Stimulated activated CD8-positive, alpha-beta memory T cell treated with anti-CD3 and anti-CD28 coated beads, Interleukin-7, amount 100 ng/mL, for 1 hour (primary cell): ENCODE measurements at places on chromosomes 1 and 21.
A peak's percentile ranks its signal among the peaks of the same experiment; 100 is the strongest.

DNA sequence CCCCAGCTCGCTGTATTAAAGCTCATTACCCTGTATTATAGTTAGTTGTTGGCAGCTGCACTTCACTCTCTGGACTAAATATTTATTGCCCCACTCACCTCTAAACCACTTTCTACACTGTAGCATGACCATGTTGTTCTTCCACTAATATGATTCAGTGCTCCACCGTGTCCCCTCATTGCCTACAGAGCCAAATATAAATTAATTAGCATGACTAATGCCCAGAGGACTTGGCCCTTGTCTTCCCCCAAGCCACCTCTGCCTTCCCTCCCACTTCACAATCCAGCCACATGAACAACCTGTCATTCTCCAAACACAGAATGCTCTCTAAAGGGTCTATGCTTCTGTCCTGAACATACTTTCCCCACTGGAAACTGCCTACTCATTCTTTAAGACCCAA, 276.5 kb downstream of the PLPP3 start:
- DNase-seq = no peak

- DNase-seq = no peak
Observed at GRCh38 chr1:155191904-155192303, 15.8 kb downstream of the THBS3 start.

GRCh38 chr21:35084869-35085268, 35.8 kb upstream of the RUNX1 start:
- DNase-seq = no peak

DNA sequence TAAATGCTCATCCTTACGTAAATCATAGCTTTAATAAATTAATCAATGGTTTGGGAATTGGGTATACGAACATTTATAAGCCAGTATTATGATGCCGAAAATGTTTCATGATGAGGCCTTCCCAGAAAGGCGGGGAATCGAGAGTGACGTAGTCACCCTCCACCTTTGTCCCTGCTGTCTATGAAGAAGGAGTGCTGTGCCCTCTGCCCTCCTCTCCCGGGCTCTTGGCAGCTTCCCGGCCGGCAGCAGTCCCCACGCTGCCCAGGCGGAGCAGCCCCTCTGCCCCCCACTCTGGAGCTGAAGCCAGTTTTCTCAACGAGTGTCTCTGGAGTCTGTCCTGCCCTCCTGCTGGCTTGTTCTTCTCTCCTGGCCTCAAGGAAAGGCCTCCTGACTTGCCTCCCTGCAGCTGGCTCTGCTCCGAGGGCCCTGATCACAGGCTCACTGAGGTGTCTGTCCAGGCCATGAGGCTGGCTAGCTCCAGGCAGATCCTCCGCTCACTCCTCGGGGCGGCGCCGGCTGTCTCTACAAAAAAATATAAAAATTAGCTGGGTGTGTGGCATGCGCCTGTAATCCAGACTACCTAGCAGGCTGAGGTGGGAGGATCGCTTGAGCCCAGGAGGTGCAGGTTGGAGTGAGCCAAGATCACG, 150.7 kb upstream of the COL6A1 start:
- DNase-seq = no peak

DNA sequence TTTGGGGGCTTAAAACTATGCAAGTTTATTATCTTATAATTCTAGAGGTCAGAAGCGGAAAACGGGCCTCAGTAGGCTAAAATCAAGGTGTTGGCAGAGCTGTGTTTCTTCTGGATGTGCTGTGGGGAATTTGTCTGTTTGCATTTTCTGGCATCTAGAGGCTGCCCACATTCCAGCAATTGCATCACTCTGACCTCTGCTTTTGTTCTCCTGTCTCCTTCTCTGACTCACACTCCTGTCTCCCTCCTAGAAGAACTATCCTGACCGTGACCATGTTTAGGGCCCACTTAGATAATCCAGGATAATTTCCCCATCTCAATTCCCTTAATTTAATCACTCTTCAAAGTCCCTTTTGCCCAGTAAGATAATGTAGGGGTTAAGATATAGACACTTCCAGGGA, 127.4 kb upstream of the DEPDC1 start:
- no peak for DNase-seq

DNA sequence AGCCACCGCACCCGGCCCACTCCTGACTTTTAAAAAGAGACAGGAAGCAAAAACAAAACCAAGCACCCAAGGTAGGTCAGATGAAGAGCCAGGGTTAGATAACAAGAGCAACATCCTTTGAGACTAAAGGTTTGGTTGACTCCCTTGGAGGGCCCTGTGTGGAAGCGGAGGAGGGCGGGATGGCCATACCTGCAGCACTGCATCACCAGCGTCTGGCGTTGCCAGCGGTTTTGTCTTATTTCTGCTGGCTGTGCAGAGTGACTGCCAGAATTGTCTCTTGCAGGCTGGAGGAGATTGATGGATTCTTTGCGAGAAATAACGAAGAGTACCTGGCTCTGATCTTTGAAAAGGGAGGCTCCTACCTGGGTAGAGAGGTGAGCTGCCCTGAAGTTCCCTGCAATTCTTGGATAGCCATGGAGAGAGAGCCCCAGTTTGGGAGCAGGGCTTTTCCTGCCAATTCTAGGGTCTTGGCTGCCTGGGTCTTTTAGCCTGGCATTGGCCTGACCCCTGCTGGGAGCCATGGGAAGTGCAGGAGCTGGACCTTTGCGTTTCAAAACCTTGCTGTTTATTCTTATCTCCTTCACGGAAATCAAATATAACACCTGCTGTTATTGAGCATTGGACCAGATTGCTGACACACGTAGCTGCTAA, 24.0 kb downstream of the QSOX1 start:
- DNase-seq = peak; percentile 30

DNA sequence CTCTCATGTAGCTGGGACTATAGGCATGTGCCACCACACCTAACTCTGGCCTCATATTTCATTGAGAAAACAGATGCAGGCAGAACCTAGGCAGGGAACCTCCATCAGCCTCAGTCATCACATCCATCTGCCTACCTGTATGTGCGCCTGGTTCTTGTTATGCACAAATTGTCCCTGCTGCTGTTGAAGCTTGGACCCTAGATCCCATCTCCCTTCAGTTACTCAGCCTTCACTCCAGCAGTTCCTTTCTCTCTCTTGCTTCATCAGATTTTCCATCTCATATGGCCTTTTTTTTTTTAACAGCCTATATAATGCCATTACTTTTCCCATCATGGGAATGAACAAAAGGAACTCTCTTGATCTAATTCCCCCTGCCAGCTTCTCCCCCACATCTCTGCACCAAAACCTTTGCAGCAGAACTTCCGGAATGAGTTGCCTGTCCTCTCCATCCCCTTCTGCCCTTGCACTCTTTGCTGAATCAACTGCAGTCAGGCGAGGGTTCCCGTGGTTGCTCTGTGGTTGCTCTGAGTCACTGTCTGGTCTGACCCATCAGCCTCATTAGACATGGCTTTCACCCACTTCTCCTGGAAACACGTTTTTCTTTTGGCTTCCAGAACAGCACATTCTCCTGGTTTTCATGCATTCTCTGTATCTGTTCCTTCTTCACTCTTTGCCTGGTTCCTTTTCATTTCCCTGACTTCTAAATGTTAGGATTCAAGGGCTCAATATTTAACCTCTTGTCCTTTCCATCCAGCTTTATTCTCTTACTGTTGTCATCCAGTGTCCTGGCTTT, 41.5 kb downstream of the UBE4B start:
- peak; percentile 18 for DNase-seq

GRCh38 chr1:184010788-184011187, 26.7 kb downstream of the COLGALT2 start:
- DNase-seq = no peak

DNA sequence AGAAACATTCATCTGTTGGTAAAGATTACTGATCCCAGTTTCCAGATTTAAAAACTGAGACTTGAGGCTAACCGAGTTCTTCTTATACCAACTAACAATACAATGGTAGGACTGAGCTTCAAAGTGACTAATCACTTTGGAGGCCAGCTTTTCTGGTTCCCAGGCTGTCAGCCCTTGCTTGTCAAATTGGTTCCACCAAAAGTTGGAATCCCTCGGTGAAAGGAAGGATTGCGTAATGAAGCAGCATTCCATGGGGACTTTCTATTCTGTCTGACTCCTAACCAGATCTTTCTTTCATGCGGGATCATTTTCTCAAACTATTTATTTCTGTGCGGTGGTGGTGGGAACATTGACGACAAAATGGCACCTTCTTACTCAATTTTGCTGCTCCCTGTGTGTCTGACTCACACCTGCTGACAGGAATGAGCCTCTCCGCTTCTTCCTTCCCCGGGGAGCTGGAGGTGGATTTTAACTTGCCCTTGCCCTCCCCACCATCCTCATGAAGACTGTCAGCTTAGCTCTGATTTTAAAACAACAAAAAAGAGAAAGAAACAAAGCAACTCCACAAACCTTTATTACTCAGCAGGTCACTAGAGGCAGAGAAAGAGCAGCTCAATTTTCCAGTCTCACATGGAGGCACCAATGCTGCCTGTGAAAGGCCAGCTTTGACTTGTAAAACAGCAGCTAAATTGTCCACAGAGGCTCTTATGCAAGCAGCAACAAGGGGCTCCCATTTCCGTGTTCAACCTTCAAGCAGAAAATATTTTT, 32.9 kb upstream of the RASAL2 start:
- no peak for DNase-seq

GRCh38 chr1:118948846-118949245, 39.3 kb downstream of the TBX15 start:
- DNase-seq = no peak

DNA sequence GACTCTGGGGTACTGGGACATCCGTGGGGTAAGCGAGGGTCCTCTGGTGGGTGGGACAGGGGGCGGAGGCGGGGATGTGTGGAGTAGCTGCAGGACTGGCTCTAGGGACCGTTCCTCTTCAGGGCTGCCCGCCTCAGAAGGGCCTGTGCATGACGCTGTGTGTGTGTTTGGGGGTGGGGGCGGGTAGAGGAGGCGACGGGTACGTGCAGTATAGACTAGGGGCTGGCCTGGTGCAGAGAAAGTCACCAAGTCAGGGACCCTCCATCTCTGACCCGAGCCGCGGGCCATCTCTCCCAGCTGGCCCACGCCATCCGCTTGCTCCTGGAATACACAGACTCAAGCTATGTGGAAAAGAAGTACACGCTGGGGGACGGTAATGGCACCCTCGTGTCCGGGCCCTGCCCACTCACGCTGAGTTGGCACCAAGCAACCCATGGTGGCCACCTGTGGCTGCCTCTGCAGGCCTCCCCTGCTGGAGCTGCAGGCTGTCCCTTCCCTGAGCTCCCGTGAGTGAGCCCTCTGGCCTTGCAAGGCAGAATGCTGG, 342 bp downstream of the GSTM5 start:
- DNase-seq = no peak

DNA sequence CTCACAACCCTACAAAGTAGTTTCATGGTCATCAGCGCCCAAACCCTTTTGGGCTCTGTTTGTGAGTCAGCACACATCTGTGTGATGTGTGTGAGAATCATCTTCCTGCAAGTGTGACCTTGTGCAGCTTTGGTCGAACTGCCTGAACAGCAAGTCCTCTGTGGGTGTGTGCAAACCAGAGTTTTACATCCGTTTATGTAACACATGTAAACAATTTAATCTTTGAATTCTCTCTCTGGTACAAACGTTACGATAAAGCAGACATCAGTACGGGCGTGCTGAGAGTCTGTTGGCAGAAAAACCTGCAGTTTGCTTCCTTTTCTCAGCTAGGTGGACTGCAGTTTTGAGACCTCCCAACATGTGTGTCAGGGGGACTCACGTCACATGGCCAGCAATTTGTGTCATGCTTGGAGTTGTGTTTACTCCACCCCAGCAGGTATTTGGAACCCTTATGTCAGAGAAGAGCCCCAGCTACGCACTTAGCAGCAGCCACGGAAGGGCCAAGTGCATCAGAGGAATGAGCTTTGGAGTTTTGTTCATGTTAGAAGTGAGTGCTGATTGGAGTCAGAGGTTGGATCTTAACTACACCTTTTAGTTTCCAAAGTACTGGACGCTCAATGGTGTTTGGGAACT, 230.8 kb downstream of the PAPPA2 start:
- DNase-seq = no peak

DNA sequence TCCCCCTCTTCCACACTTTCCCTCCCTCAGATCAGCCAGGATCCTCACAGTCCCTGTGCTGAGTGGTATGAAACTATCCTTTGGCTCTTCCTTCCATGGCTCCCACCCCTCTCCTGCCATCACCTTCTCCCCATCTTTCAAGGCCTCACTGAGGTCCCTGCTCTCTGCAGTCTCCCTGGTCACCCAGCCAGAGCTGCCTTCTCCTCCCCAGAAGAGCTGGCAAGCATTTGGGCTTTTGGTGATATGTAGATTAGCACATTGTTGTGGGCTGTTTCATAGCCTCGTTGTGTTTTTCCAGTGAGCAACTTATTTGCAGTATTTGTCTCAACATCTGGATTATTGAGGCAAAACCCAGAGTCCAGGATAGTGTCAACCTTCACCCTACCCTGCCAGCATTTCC, 2.2 kb downstream of the CSF1 start:
- no peak for DNase-seq

- DNase-seq = no peak
Observed at GRCh38 chr1:187074445-187075048, 245.8 kb downstream of the PLA2G4A start.

DNA sequence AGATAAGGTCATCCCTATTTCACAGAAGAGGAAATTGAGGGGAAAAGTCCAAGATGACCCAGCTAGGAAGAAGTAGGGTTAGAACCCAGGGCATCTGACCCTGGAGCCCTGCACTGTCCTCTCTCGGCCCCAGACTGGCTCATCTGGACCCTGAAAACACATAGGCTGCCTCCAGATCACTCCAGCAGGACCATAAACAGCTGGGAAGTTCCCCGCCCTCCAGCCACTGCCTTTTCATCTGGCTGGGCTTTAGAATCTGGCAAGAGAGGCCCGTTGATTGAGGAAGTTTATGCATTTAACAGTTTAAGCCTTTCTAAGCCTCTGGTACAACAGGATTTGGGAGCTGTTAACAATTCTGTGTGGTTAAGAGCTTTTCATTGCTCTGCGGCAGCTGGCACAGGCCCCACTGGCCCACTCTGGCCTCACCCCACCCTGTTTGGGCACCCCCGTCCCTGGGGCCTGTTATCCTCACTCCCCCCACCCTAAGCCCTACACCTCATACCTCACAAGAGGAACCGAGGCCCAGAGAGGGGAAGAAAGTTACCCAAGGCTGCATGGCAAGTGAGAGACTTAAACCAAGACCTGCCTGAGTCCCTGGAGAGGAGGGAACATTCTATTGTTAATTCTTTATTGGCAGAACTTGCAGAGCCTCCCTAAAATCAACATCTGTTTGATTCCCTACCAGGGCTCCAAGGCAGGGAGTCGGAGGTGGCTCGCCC, 84.2 kb downstream of the EPHB2 start:
- DNase-seq = no peak
